ENCODE measurements at places on chromosomes 1 and 21.

- DNase-seq: no peak
Observed at GRCh38 chr1:180579961-180580611, 21.3 kb downstream of the OVAAL start.

GRCh38 chr1:41446851-41447610, 37.5 kb downstream of the EDN2 start:
- DNase-seq: no peak

GRCh38 chr1:177338376-177338775, 167.6 kb downstream of the BRINP2 start:
- no peak for DNase-seq

DNA sequence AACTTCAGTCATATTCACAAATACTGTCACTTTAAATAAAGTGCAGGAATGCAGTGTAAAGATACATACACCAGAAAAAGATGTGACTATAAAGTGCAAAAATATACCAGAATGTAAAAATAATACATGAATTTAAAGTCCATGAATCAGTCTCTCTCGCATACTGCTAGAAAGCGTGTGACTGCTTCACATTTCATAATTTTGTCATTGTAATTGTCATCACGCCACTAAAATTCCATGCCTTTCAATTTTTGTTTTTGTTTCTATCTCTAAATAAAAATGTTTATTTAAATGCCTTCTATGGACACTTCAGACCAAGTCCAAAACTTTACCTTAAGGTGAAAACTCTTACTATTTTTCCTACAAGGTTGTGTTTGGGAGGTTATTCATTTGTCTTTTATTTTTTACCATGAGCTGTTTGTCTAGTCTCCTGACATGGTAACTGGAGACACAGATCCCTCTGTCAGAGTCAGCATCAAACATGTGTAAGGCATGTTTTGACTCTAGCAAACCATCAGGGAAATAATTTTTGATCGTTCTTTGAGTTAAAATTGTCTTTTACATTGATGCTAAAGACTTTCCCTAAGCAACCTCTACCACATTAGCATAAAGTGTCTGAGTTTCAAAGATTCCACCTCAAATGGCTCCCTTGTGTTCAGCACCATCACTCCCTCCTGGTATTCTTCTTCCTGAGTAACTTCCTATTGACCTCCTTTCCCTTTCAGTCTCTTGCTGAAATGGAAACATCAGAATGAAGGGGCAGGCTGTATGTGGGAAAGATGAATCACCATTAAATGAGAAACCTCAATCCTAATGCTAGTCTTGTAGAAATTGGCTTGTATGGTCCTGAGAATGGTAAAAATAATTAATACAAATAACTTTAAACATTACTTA, 14.0 kb upstream of the AIM2 start:
- DNase-seq: no peak

DNA sequence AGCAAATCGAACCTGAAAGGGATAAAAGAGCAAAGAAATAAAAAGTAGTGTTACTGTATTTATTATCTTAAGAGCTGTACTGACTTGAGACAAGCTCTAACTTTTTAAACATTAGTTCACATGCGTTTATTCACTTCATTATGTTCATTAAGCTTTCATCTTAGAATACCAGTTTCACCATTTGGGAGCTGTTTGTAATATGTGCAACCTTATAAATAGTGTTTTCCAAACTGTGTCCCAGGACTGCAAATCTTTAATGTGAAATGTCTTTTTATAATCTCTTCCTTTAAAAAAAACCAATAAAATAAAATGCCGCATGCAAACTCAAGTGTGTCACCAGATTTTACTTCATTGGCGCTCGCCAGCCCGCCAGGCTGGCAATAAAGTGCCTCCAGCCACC, 28.3 kb downstream of the LGALS8 start:
- no peak for DNase-seq

- peak; percentile 73 for DNase-seq
Observed at GRCh38 chr1:230868736-230869385, 540 bp upstream of the C1orf198 start.

GRCh38 chr1:224482619-224483018, 48.0 kb upstream of the WDR26 start:
- no peak for DNase-seq

DNA sequence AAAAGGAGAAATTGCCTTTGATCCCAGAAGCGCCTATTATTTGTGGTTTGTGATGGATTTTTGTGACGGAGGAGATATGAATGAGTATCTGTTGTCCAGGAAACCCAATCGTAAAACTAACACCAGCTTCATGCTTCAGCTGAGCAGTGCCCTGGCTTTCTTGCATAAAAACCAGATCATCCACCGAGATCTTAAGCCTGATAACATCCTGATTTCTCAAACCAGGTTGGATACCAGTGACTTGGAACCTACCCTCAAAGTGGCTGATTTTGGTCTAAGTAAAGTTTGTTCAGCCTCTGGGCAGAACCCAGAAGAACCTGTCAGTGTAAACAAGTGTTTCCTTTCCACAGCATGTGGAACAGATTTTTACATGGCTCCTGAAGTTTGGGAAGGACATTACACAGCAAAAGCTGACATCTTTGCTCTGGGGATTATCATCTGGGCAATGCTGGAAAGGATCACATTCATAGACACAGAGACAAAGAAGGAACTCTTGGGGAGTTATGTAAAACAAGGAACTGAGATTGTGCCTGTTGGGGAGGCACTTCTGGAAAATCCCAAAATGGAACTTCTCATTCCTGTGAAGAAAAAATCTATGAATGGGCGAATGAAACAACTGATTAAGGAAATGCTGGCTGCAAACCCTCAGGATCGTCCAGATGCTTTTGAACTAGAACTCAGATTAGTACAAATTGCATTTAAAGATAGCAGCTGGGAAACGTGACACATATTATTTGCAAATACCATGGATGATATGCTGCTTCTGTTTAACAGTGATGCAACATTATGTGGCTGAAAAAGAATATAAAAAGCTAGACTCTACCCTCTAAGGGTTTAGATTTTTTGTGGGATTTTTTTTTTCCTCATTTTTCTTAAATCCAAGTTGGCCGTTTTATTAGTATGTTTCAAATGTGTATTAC, 10.5 kb downstream of the PDIK1L start:
- no peak for DNase-seq

- no peak for DNase-seq
Observed at GRCh38 chr1:29963946-29964345, 727.6 kb downstream of the PTPRU start.

DNA sequence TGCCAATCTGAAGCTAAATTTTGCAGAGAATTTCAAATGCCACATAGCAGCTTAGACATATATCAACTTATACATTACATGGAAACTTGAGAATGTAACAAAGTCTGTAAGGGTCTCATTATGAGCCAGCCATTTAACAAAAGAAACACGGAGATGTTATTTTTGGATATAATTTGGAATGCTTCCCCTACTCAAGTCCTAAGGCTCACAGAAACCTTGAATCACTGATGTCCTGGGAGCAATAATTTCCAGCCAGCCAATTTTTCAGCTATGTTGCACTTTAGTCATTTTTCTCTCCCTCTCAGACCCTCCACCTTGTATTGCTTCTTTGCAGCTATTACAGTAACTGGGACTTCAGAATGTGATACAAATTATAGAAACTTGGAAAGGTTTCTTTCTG, 56.9 kb downstream of the EIF2B3 start:
- DNase-seq: peak; percentile 47

DNA sequence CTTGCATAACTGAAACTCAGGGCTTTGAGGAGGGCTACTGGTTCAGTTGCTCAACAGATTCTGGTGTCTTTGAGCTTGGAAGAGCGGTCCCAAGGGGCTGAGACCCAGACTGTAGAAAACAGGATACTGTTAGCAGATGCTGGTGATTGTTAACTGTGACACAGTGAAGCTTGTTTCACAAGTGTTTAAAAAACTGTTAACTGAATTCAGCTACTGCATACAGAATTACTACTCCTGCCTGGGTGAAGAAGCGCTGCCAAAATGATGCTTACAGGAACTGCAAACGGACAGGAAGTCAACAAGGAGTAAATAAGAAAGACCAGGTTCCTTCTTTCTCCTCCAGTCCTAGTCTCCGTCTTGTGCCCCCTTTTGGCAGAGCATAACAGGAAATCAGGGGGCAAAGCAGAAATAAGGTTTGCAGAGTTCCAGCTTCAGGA, 195.3 kb upstream of the USP25 start:
- no peak for DNase-seq

DNA sequence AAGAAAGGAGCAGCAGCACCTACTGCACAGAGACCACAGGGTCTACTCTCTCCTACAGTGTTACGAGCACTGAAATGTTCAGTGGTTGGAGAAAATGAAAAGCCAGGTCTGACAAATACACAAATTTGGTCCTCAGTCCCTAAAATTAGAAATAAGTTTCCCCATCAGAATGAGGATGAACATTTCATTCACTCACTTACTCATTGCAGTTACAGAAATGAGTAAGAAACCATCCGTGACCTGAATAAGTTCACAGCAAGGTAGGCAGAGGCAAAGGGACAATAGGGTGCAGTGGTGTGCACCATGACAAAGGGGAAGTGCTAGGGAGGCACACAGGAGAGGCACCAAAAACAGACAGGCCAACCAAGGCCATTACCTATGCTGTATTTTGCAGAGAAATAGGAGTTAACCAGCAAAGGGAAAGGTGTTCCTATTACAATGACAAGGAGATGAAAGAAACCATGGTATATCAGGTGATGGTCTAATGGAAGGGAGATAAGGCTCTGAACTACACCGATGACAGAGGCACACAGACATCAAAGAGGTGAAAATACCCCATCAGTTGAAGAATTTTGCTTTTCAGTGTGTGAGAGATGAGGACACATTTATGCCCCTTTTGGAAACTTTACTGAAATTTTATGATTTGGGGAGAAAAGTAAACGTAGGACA, 29.4 kb downstream of the VAV3 start:
- DNase-seq: no peak

GRCh38 chr1:21622466-21623315, 46.5 kb downstream of the RAP1GAP start:
- DNase-seq: peak; percentile 64

DNA sequence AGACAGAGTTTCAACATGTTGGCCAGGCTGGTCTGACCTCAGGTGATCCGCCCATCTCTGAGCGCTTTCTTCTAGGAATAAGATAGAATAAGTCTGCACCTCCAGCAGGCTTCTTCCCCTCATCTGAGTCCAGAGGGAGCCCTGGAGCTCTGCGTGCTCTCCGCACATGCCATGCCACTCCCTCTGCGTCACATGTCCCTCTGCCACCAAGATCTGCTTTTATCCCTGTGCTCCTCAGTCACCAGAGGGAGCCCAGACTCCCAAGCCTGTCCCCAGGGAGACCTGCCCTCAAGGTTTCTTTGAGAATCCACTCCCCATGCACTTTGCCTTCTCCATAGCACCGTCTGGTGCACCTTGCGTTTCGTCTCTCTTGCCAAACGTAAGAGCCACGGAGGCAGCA, 213.0 kb downstream of the CAMTA1 start:
- DNase-seq: no peak

DNA sequence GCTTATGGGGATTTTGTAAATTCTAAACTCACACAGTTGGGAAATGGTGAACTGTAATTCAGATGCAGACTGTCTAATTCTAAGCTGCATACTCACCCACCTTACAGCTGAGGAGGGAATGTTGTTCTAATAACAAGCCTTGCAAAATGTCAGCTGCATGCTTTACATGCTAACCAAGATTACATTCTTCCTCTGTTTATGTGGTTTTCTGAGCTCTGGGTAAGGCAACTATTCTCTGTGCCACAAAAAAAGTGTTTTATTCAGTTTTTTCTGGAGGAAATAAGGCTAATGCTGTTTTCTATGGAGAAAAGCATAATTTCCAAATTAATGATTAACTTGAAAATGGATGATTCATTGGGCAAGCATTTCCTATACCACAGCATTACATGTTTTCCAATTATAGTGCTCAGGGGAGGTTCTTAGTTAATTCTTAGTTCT, 64.9 kb downstream of the RGS13 start:
- no peak for DNase-seq

- no peak for DNase-seq
Observed at GRCh38 chr1:187734427-187734826, 905.7 kb downstream of the PLA2G4A start.

DNA sequence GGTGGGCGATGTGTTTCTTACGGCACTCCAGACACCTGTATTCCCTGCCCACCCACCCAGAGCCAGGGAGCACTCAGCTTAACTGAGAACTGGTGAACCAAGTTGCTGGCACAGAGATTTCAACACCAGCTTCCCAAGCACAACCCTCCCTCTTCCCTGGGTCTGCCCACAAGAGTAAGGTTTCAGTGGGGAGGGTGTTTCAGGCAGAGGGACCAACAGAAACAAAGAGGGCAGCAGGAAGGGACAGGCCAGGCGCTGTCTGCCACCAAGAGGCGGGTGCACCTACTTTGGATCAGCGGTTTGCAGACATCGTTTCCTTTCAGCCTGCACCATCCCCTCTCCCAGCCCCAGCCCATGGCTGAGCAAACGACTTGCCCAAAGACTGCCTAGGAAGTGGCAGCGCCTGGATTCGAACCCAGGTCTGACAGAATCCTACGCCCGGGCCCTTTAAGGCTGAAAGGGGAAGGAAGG, 21.9 kb upstream of the ALDH4A1 start:
- peak; percentile 75 for DNase-seq

DNA sequence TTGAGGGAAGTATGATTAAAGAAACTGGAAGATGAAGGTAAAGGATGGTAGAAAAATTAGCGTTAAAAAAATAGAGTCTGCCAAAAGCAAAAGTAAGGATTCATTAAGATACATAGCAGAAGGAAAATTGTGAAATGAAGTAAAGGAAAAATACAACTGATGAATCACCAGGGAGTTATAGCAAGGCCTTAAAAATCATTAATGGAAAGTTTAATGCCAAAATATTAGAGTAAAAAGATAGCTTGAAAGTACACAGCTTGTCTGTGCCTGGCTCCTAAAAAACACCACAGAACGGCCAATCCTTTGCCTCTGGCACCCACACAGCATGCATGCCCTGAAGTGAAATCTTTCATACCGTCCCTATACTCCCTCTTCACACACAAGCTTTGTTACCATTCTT, 66.9 kb upstream of the APOBEC4 start:
- no peak for DNase-seq

DNA sequence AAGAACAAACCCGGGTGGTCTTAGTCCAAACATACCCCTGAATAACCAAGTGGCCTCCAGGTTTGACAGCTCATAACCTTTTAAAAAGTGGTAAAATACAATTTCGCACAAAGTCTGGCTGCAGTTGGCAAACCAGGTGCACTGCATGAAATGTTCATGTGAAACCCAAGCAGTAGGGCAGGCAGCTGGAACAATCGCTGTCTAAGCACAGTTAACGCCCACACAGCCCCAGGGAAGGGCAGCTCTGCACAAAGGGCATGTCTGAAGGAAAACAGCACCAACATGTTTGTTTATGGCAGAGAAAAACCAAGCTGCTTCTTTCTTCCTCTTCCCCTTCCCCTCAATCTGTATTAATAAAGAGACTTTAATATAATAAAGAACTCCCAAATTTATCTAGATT, 49.5 kb downstream of the KIAA1614 start:
- DNase-seq: peak; percentile 72

GRCh38 chr1:74363220-74363619, 128.0 kb downstream of the TNNI3K start:
- DNase-seq: peak; percentile 45

DNA sequence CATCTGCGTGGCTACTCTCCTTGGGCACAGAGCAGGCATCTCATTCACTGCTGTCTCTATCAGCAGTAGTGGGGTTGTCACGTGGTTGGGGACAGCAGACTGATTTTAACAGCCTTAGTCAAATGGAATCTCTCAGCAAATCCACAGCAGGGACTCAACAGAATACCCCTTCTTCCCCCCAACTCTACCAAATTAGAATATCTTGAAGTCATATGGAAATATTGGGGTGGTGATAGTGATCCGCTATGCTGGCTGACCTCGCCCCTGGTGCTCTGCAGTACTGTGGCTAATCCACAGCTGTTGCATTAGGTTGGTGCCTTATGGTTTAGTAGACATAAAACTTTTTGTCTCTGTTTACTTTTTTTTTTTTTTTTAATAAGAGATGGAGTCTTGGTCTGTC, 23.9 kb downstream of the HHAT start:
- DNase-seq: no peak

All from tongue (tissue), 3 donors.